ENCODE measurements at places on chromosomes 2 and 18.
A peak's percentile ranks its signal among the peaks of the same experiment; 100 is the strongest.

DNA sequence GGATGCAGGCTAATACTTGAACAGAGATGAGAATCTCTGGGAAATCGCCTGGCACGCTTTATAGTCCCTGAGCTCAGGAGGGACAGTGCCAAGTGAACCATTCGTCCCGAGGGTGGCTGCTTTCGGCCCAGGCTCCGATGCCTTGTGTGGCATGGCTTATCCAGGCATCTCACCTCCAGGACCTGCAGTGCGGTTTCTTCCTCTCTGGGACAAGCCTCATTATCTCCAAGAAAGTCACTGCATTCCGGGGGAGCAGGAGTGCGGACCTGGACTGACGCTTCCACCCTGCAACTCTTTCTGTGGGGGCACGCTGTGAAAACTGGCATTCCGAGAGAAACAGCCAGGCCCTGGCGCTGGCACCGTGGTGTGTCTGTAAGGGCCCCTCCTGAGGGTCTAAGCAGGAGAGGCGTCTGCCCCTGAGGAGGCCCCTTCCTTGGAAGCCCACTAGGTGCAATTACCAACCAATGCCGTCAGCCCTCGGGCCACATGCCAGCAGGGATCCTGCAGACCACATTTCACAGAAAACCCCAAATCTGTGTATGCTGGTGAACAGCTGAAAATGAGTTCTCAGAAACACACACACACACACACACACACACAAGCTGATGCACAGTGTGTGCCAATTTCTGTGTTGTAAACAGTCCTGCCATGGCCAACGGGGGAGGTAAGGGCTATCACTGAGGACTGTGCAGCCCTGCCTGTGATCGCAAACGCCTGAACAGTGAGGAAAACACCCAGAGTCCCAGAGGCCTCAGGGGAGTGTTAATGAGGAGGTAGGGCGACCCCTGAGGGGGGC is 351.9 kb upstream of the SALL3 start:
- DNase-seq = no peak

- DNase-seq = peak; percentile 77
Observed at GRCh38 chr2:219684721-219685689, 57.6 kb downstream of the SLC4A3 start.

DNA sequence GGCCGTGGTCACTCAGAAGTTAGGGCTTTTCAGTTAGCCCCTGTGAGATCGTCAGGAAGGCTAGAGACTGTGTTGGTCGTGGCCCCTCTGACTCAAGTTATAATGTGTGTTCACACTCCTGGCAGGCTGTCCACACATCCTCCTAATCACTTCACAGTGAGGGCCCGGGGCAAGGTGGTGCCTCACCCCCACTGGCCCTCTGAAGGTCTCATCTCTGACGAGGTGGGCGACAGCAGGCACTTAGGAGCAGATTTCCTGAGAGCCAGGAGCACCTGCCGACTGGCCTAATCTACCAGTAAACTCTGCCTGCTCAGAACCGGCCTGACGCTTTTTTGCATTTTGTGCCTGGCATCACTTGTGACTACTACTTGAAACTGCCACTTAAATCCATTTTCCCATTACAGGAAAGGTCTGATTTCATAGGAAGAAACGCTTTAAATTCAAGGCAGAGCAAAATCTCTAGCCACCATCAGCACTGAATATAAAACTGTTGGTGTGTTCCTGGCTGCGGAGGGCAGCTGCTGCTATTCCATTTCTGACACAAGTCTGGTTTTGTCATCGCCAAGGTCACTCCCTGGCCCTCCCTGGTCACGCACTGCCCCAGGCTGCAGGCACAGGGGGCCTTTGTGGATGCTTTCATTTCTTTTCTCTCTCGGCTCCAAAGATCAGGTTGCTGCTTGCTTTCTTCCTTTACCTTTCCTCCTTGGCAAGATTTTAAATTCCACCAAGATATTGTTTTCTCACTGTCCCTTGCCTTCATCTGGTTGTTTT is 48.0 kb downstream of the RAB12 start:
- DNase-seq = peak; percentile 45

DNA sequence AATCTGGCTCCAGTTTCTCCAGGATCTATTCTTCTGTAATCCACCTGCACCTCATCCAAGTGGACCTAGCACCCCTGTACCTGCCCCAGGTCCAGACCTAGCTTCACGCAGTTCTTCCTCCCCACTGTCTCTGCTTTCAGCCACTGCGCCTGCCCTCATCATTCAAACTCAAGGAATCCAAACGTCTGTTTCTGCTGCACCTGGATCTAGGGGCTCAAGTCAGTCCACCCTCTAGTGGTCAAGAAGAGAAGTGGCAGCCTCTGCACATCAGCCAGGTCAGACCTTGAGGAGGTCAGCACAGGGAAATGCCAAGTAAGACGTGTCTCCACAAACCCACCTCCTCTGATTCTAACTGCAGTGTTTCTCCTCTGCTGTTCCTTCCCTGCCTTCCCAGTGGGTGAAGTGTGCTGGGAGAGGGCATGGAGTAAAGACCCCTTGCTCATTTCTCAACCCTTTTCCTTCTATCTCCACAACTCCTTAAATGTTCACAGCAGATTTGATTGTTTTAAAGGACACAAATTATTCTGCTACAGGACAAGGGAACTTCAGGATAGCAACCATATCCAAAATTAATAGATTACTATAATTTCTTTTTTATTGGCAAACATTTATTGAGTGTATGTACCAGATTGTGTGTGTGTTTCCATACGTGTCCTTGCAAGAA is 8.6 kb upstream of the RNF152 start:
- DNase-seq = peak; percentile 50

- DNase-seq = no peak
Observed at GRCh38 chr18:76448256-76449110, 46.6 kb downstream of the ZNF516 start.

All from RPMI7951 (cell line).